ENCODE measurements at places on chromosomes 7 and 10.

GRCh38 chr10:37473906-37474305 lies 348.5 kb downstream of the ANKRD30A start:
- DNase-seq, result no peak

DNA sequence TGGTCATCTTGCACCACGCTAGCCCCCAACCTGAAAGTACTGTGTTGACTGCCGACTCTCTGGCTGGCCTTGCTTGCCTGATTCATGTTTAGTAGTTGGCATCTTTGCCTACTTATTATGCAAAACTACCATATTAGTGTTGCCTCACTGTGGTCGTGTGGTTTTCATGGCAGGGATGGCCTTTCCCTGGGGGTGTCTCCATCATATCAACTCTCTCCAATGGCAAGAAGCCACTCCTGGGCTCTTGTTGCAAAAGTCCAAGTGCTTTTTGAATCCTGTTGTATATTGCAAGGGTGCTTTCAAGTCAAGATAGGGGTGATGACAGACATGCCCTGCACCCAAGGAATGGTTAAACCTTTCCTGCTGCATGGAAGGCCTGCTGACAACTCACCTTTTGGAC lies 39.4 kb downstream of the ABLIM1 start:
- DNase-seq, result no peak

DNA sequence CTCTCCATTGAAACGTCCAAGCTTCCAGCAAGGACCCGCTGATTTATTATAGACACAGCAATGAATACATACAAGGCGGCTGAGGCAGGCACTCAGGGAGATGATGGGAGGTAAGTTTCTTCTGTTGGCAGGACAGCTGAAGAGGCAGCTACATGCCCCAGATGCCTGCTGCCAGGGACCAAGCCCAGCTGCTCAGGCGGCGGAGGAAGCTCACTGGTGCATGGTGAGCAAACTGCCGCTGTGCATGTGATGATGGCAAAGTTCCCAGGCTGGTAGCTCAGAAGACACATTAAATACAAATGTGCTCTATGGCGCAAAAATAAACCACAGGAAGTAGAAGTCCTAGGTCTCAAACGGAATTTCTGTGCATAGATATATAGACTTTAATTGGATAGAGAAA lies 2.3 kb downstream of the DNTT start:
- no peak for DNase-seq

- no peak for DNase-seq
Measured at GRCh38 chr10:109893386-109893785, 29.9 kb downstream of the XPNPEP1 start.

DNA sequence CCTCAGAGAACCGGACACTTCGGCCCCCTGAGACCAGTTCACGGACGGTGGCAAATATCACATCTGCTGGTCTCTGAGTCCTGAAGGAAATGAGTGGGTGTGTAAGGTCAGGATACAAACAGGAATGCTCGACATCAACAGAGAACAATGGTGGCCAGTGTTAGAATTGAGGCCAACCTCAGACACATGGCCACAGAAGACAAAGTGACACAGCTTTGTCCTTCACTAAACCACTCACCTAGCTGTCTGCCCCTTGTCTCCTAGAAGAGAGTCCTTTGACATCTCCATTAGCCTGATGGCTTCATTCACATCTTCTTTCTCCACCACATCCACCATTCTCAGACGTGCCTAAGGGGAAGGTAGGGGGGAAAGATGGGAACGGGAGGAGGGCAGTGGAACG lies 4.3 kb downstream of the COPS6 start:
- DNase-seq, result no peak

- no peak for DNase-seq
Measured at GRCh38 chr10:12720217-12720981, 281.1 kb downstream of the CCDC3 start.

All from CD4-positive, alpha-beta T cell treated with Interferon alpha-2 for 1 hour (primary cell).